GF-D8 (cell line): ENCODE measurements at places on chromosomes 5 and 9.

GRCh38 chr5:114857941-114858551 is 311.7 kb downstream of the TRIM36 start:
- DNase-seq = peak; percentile 91

DNA sequence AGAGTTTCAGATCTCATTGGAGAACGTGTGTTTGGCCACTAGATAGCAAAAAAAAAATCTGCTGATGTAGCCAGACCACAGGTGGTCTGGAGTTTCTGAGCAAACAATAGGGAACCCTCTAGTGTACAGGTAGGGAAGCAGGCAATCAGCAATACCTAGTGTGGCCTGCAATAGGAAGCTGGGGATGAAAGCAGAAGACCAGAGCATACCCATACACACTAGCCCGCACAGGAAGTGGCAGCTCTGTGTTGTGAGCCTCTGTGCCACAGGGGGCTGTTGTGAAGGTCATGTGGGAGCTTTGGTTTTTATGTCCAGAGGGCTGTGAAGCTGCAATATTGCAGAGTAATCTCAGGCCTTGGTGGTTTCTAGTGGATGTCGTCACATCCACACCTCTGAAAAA is 81.2 kb downstream of the MTAP start:
- DNase-seq = peak; percentile 25

DNA sequence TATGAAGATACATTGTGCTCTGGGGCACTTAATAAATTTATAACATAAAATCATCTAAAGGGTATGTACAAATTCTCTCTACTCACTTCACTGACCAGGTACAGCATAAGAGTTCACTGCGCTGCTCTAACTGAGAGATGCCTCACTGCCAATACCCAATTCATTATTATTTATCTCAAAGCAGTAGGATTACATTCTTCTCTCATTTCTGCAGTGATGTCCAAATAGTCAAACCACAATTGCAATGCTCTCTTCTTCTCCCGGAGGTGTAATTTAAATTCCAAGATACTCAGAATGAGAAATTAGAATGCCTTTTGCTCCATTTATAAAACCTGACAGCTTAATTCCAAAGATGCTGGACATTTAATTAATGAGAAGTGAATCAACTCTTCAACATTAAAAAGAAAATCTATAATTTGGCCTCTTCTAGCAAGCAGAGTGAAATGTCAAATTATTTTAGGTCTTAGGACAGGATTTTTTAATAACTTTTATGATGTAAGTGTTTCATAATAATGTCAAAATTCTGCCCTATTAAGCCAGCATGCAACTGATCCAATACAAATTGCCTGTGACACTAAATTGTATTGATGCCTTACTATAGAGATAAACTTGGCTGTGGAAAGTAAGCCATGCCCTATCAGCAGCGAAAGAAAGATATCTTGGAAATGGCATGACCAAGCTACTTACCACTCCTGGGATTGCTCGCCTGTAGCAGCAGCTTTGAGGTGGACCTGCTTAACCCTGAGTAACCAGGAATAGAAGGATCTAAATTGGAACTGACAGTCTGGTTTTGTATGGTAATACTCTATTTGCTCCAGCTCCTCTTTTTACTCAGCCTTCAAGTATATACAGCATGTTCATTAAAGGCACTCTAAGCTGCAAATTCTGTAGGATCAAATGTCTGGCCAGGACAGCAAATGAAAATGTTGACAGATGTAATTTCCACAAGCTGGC is 374.2 kb upstream of the TYRP1 start:
- no peak for DNase-seq

DNA sequence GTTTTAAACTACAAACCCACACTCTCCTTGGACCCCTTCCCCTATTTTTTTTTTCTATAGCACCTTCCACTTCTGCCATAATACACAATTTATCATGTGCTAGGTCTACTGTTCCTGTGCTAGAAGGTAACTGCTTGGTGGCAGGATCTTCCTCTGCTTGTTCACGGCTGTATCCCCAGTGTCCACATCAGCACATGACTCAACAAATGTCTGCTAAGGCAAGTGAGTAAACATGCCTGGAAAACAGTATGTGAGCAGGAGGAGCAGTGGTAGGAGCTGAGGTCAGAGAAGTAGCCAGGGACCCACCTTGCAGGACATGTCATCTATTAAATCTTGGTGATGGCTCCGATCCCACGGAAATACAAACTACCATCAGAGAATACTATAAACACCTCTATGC is 79.4 kb downstream of the AUH start:
- DNase-seq = no peak

DNA sequence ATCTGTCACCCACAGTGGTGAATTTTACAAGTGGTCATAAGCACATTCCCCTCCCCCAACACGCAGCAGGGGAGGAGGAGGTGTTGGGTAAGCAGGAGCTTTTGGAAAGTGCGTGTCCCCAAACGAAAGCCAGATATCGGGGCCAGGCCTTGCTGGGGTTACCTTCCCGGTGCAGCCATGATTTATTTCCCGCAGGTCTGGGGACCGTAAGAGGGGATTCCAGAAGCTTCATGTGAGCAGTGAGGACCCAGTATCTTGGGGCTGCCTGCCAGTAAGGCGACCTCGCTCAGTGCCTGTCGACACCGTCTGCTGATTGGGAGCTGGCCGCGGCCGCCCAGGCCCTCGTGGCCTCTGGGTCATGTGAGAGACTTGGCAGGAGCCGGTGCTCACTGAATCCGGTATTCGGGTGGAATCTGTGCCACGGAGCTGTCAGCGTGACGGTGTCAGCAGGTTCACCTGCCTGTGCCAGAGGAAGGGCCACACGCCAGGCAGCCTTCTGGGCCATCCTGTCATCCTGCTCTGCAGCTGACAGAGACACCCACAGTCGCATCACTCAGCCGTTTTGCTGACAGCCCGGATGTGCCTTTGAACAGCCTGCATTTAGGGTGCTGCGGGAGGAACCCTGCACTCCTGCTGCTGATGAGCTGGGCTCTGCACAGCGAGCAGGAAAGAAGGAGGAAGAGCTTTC is 37.3 kb downstream of the SEC61B start:
- DNase-seq = no peak

GRCh38 chr5:44827681-44828080 is 18.9 kb downstream of the MRPS30 start:
- no peak for DNase-seq

DNA sequence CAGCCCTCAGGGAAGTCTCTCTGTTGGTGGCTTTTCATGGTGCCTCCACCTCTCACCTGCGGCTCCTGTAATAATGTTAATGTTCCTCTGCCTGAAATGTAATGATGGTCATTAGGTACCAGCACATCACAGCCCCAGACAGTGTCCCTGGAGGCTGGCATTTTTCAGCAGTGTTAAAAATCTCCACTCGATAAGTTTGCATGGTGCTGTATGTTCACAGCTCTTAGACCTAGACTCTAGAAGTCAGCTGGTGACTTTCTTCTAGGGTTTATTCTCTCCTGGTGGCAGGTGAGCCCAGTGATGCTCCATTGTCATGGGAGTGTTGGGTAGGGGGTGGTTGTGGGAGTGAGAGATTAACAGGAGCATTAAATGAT is 53.1 kb downstream of the GPR107 start:
- DNase-seq = no peak

GRCh38 chr9:133142684-133143622 is 20.8 kb downstream of the GBGT1 start:
- no peak for DNase-seq

- DNase-seq = no peak
Measured at GRCh38 chr5:103373597-103374472, 115.3 kb downstream of the MACIR start.

GRCh38 chr5:126178521-126178920 is 244.7 kb upstream of the GRAMD2B start:
- no peak for DNase-seq

DNA sequence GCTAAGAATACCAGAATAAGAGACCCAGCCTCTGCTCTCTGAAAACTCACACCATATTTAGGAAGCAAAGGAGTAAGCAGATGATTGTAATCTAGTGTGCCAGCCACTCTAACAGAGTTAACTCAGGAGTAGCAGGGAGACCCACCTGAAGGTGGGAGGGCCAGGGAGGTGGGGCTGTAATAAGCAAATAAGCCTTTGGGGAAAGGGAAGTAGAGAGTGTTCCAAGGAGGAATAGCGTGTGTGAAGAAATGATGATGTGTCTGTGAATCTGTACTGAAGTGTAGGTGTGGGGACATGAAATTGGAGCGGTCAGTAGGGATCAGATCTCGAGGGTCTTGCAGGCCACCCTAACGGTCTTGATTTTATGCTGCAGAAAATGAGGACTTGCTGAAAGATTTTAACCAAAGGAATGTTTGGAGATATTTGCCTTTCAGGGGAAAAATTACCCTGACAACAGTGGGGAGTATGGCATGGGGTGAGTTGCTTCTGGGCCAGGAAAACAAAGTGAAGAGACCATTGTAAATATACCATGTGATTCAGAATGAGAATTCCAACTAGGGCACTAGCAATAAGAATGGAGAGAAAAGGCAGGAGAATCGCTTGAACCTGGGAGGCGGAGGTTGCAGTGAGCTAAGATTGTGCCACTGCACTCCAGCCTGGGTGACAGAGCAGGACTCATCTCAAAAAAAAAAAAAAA is 44.1 kb upstream of the FSD1L start:
- DNase-seq = no peak

GRCh38 chr9:99491408-99492158 is 269.5 kb downstream of the SEC61B start:
- no peak for DNase-seq

DNA sequence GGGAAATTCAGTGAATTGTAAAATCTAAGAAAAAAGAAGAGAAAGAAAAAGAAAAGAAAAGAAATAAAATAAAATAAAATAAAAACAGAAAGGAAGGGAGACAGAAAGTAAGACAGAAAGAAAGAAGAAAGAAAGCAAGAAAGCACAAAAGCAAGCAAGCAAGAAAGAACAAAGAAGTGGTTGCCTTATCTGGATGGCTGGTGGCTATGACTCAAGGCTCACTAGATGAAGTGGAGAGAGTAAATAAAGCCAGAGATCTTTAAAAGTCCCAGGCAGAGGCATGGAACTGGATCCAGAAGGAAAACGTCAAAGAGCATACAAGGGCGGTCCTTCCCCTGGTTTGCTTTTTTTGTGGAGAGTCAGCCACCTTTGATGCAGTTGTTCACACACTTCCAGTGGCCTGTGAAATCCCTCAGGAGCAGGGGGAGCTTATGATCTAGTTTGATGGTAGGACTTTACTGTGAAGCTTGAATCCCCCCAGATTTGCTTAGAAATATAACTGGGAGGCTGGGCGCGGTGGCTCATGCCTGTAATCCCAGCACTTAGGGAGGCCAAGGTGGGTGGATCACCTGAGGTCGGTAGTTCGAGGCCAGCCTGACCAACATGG is 176.7 kb upstream of the HMHB1 start:
- DNase-seq = no peak

GRCh38 chr5:33639474-33639873 is 198.7 kb downstream of the TARS1 start:
- DNase-seq = no peak

DNA sequence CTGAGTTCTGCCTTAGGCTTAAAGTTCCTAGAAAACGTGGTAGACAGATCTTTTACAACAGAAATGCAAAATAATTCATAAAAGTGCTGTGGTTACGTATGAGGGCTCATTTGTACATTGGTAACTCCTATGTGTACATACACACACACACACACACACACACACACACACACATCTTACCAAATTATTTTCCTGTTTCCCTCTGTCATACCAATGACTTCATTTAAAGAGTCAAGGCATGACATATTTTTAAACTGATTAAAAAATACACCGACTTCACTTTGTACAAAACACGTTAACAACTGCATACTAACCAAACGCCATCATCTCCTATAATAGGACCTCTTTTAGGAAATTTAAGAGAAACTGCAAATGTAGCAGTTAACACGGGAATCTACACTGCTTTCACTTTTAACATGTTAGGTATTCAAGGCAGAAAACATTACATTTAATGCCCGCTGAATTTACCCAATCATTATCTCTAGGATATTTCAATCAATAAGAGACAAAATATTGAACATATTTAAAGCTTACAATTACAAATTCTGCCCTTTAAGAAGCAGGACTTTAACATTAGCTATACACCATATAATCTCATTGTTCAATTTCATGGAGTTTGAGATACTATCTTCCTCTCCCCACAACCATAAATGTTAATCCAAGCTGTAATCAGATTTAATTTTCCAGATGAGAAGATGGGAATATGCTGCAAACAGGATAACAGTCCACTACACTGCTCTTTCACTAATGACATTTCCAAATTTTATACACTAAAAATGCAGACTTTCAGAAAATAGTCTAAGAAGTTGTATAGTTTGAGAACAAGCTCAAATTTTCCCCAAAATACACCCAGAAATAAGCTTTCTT is 133.1 kb downstream of the DENND1A start:
- no peak for DNase-seq

GRCh38 chr9:107594908-107595530 is 105.5 kb upstream of the KLF4 start:
- no peak for DNase-seq
